ENCODE measurements at places on chromosomes 2 and 18.
A peak's percentile ranks its signal among the peaks of the same experiment; 100 is the strongest.

DNA sequence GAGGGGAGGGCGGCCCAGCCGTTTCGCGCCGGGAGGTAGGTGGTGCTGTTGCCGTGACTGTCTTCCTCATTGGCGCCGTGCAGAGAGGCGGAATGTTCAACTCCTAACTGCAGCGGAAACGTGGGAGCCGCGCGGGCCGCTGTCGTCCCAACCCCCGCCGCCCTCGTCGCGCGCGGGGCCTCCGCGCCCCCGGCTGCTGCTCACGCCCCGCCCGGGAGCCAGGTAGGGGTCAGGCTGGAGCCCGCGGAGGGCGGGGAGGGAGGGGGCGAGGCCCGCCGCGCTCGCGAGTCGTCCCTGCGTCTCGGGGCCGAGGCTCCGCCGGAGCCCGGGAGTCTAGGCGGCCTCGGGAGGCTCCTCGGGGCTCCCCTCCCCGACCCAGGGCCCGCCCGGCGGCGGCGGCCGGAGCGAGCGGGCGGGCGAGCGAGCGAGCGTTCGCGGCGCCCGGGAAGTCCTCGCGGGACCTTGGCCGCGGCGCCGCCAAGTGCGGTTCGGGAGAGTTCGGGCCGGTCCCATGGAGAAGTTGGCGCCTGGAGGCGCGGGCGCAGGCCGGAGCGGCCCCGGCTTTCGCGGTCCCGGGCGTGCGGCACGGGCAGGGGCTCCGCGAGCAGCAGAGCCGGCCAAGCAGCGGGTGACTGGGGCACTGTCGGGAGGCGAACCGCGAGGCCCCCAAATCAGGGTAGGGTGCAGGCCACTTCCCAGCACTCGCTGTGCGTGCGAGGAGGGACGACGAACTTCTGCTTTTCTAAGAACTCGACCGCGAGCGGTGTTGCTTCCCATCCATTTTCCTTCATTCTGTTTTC, at the start of gene MAP3K20:
Gene MAP3K20 (plus strand): TSS at position 66 of the 800 bp plus-strand sequence. CDS start 15,186 bp downstream, outside the sequence.
- peak; percentile 46 for DNase-seq

GRCh38 chr2:11812466-11813248, 66.2 kb downstream of the LPIN1 start:
- DNase-seq, result no peak

GRCh38 chr18:48931680-48932461, 18.9 kb downstream of the SMAD7 start:
- peak; percentile 65 for DNase-seq

- no peak for DNase-seq
These were observed 96.3 kb upstream of the THUMPD2 start for GRCh38 chr2:39875182-39875913.

DNA sequence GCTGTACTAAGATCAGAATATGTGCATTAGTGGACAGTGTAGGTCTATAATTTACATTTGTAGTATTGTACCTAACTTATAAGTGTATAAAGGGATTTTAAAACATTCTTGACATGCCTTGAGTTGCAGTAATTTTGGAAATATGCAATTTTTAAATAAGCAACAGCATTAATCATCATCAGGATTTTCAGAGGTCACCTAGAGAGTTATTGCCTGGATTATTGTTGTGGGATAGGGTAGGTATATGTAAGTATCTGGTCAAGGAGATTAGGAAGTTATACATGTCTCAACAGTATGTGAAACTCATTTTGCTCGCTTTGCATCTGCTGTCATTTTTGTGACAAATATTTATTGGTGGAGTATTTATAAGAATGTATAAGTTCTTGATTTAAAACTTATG, 184.2 kb downstream of the WDR7 start:
- no peak for DNase-seq

- DNase-seq, result no peak
These were observed 99.3 kb downstream of the GATA6 start for GRCh38 chr18:22268641-22269128.

All from CD4-positive, alpha-beta memory T cell (primary cell).